Fibroblast of skin of right biceps (primary cell): ENCODE measurements at places on chromosomes 7 and 10.
A peak's percentile ranks its signal among the peaks of the same experiment; 100 is the strongest.

GRCh38 chr7:71710442-71710841, 578.5 kb downstream of the GALNT17 start:
- DNase-seq: no peak

DNA sequence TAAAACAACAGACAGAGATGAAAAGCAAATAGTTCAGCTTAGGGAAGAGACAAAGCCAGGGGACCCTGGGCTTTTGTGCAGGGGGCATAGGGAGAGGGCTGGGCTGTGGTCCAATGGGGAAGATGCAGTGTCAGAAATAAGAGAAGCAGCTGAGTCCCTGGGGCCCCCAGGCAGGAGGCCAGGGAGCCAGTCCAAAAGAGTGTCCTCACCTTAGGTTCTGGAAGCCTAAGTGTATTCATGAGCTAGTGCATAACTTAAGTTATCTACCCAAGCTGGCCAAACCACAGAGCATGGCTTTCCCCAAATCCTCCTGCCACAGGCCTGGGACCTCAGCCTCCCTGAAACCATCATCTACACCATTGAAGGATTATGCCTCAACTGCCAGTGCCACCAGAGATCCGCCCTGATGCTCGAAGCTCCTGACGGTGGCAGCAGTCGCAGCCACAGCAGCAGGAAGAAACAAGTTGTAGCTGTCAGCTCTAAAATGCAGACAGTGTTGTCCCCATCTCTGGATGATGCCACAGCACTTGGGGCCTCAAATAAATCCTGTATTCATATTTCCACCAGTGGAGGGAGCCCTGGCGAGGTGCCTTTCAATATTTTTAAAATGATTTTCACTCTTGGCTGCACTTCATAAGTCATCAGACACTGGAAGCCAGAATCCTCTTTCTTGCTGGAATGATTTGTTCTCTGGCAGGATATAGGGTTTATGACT, 574.6 kb downstream of the GRID1 start:
- peak; percentile 1 for DNase-seq

DNA sequence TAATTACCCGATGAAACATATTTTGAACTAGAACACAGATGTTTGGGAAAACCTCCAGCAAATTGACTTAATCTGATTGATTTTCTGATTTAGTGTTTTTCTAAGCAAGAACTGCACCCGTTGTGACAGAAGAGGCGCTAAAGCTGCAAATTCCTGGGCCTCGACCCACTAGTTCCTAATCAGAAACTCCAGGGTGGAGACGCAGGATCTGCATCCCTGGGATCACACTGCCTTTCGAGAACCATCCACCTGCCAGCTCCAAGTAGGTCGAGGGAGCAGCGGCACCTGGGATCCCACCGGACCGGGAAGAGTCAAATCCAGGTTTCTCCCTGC, 136.8 kb upstream of the CDCA7L start:
- no peak for DNase-seq

DNA sequence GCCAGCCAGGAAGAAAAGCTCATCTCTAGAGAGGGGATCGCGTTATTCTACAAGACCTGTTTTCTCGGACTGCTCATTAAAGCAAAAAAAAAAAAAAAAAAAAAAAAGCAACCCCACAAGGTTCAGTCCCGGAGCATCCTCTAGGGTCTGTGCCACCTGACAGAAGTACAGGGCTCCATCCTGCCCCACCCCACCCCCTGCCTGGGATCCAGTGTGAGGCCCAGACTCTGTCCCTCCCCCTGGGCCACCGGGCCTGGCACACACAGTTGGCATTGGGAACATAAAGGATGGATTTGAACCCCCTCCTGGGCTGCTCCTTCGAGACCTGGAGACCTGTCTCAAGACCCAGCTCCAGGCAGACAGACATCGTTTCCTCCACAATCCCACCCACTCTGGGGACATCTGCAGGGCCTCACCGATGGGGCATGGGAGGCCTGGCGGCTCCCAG, 688 bp downstream of the ORAI2 start:
- DNase-seq: no peak

- no peak for DNase-seq
These were observed 193.2 kb upstream of the CDCA7L start for GRCh38 chr7:22138886-22139285.

DNA sequence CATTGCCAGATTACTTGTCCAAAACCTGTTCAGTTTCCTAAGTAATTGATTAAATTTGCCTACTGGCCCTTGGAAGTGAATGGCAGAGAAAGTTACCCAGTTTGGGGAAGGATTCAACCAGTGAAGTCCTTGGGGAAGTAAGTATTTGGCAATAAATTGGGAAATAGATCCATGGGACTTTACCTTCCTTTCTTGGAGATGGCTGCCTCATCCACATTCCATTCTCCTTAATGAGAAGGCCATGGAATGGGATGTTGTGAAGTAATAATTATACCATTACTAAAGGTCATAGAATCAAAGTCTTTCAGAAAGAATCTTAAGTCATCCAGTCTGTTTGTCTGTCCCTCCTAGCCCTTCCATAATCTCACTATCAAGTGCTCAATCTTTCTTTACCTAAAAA, 4.5 kb upstream of the COPG2 start:
- DNase-seq: peak; percentile 17

- no peak for DNase-seq
These were observed 434.6 kb upstream of the SEMA3A start for GRCh38 chr7:84629216-84629615.

DNA sequence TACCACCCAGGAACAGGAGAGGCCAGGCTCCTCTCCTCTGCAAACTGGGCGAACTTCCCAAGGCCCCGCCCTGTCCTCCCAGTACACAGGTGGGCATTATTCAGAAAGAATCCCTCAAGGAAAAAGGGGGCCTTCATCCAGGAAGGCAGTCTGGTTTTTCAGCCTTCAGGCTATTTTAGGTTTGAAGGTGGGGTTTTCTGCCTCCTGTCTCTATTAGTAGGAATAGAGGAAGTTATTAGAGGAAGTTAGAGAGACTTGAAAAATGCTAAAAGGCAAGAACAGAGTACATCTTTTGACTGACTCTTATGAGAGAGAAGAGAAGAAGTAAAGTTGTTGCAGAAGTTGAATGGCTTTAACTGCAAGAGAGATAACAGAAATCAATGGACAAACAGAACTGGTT, 250.9 kb upstream of the SORCS1 start:
- DNase-seq: no peak

- DNase-seq: no peak
These were observed 3.8 kb downstream of the PDE1C start for GRCh38 chr7:32066441-32066840.

GRCh38 chr10:60423920-60424319, 34.2 kb upstream of the ANK3 start:
- peak; percentile 72 for DNase-seq

GRCh38 chr7:117402109-117402508, 25.2 kb downstream of the ASZ1 start:
- peak; percentile 43 for DNase-seq

- DNase-seq: no peak
These were observed 21.5 kb upstream of the PDLIM1 start for GRCh38 chr10:95312257-95312656.

DNA sequence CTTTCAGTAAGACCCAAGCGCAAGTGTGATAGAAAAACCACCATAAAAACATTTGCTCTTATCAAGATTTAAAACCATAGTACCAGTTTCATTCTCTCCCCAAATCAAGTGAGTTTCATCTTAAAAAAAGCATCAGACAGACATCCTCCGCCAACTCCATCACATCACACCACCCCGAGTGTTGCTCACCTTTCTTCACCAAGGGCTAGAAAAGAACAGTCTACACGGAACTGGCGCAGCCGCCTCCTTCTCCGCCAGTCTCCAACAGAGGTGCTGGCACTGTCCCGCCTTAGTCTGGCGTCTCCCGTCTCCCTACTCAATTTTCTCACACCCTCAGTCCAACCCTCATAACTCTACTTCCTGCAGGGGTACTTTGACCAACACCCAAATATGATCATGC, 46.9 kb upstream of the WIPI2 start:
- DNase-seq: no peak

DNA sequence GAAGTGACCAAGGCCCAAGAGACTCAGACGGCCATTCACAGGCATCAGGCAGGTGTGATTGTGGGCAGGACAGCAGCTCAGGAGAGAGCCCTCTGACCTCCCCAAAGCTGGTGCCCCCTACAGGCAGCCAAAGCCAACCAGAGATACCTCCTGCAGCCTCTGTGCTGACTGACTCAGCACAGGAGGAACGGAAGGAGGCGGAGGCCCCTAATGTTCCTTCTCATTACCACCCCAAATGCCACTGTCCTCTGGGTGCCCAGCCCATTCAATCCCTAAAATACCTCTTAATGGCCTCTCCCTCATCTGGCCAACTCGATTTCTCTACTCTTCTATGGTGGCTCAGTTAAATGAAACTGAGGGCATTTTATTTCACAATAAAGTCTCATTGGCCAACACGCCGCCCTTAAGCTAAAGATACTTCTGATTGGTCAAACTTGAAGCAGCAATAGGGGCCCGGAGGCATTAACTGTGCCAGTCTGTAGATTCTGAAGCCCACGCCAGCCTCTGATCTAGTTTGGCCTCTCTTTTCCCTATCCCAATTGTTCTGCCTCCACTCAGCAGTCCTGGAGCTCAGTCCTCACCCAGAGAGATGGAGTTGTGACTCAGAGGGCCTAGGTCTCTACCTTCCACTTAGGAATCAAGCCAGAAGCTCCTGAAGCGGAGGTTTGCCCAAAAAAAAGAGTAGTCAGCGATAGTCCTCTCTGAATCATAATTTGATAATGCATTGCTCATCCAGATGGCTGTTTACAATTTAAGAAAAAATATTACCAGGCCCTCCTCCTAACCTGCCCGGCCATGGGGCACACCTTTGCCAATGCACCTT, 1.2 kb downstream of the CYREN start:
- peak; percentile 61 for DNase-seq

- no peak for DNase-seq
These were observed 50.8 kb downstream of the FAM53B start for GRCh38 chr10:124693396-124693795.

- no peak for DNase-seq
These were observed 32.2 kb downstream of the IQUB start for GRCh38 chr7:123502201-123502600.

DNA sequence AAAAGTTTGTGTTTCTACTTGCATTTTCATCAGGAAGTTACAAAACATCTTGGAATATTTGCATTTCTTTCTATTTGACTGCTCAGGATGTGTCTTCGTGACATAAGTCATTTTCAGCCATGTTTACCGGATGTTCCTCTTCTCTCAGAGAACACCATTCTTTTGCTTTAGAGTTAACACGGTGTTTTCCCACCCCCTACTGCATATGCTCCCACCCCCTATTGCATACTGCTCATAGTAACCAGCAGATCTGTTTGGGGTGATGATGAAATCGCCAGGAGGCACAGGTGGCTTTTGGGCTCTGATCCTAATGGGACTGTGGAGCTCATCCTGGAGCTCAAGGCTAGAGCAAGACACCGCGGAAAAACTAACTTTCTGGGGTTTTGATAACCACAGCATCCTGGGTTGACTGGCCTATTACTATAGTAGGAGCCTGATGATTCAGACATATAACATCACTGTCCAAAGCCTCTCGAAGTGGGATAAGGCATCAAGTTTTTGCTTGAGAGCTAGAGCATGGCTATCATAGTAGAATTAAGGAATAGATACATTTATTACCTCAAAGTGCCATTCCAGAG, 65.1 kb upstream of the BET1 start:
- DNase-seq: peak; percentile 55

DNA sequence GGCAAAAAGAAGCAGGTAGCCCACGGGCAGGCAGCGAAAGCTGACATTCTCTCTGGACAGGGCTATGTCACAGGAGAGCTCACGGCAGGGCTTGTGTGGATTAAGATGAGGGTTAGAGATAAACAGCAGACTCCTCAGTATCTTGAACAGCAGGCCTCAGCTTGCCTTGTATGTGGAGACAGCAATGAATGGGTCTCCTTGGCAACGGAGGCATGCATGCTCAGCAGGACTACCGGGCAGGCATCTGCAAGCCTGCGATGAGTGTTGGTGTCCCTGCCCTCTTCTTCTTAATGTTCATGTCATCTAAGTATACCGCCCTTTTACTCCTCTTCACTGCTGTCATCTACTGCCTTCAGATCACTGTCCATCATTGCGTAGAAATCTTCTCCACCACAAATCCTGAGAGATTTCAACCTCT, 81.9 kb upstream of the C1GALT1 start:
- no peak for DNase-seq

DNA sequence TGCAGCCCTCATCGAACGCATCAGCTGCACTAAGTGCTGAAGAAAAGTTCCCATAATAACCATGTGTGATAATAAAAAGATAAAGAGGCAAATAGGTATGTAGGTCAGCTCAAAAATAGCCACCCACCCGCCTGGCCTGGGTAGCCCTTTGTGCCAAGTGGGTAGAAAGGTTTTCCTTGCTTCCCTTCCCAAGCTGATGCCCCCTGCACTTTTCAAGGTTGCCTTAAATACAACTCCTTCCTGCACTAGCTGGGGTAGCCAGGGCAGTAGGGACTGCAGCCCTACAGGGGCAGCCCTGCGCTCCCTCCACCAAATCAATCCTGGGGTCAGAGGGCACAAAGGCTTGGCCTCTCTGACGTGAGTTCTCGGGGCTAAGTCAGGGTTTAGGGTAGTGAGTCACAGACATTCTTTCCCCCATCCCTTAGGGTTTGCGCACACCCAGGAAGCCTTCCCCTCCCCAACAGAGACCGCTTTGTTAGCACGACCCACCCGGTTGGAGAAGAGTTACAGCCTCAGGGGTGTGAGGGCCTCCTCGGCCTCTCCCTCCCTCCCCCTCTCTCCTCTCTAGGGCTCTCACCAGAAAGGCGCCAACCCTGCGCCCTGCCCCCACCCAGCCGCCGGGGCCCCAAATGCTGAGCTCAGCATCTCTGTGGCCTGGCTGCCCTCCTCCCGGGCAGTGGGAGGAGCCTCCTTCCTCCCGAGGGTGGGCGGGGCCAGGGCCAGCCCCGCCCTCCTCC, 13.3 kb upstream of the DDIT4 start:
- peak; percentile 96 for DNase-seq

DNA sequence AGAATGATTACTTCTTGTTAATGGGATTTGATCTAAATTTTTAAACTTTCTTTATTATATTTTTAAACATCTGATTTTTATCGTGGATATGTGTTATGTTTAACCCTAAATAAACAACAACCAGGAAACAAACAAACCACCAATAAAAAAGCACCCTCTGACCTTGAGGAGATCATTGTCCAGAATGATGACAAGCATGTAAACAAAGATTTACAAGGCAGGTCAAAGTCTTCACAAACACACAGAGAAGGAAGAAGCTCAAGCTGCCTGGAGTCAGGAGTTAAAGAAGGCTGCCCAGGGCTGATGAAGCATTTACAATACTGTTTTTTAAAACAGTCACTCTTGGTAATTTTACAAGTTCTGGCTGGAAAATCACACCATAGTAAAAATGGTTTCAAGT, 31.0 kb upstream of the EGFR start:
- no peak for DNase-seq
